Activated T-cell treated with anti-CD3 and anti-CD28 coated beads, Interleukin-2, amount 50 U/mL, for 48 hours (primary cell): ENCODE measurements at places on chromosomes 2 and 18.

GRCh38 chr2:64861452-64862397 lies 127.5 kb upstream of the SLC1A4 start:
- no peak for DNase-seq

- DNase-seq: no peak
Observed at GRCh38 chr2:18787726-18788125, 198.4 kb upstream of the NT5C1B start.

DNA sequence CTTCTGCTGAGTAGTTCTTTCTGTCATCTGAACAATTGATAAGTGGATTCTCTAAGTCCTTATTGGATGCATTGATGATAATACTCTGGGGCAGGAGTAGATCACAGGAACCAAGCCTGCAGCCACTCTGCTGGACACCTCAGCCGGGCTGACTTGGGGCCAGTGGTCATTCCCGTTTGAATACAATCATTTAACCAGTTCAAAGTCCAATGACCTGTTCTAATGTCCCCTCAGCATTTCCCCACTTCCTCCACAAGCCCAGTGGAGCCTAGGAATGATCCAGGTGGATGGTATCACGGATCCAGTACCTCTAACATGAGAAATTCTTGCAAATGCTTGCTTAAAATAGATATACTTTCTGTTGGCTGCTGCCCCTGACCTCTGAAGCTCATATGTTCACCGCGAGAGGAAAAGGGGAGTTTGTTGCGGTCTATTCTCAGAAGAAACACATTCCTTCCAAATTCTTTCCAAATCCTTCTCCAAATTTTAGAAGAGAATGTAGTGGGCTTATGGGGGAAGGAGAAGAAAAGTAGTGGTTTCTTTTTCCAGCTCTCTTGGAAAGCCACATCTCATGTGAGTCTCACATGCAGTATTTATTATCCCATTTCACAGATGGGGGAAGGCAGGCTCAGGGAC lies 170.9 kb downstream of the INHBB start:
- no peak for DNase-seq

DNA sequence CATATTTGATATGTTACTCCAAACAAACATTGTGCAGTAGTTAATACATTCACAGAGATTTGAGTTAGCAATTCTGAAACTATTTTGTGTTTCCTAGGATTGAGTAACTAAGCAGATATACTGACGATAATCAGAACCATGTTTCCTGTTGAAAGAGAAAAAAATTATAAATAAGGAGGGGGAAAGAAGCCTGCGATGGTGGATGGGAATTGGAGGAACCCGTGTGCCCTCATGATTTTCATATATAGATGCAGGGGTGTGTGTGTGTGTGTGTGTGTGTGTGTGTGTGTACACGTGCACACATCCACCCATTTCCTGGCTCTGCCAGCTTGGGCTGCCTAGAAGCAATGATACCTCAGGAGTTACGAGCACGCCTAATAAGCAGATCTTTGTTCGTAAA lies 56.9 kb downstream of the LPIN2 start:
- DNase-seq: no peak

GRCh38 chr2:105403241-105403782 lies 4.5 kb upstream of the FHL2 start:
- no peak for DNase-seq

DNA sequence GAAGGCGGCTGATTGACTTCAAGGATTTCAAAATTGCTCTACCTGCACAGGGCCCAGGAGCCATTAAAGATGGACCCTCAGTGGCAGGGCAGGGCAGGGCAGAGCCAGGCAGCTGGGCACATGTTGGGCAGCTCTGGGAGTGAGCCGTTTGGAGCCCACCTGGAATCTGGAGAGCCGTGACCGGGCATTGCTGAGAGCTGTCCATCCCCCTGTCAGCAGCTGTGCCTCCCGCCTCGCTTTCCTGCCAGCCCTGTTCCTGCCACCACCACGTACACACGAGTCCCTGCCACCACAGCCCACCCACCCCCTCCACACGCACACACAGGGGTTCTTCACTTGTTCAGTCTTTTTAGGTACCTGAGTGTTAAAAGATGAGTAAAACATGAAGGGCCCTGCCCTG lies 22.9 kb downstream of the ATOH8 start:
- DNase-seq: no peak

- DNase-seq: no peak
Observed at GRCh38 chr2:18465979-18466378, 94.5 kb downstream of the RDH14 start.

- no peak for DNase-seq
Observed at GRCh38 chr18:50961974-50962373, 5.9 kb upstream of the ELAC1 start.

- DNase-seq: peak; percentile 28
Observed at GRCh38 chr2:19360966-19361321, 2.5 kb upstream of the OSR1 start.

GRCh38 chr18:73274812-73275621 lies 407.2 kb upstream of the NETO1 start:
- no peak for DNase-seq

- DNase-seq: no peak
Observed at GRCh38 chr2:162967147-162967546, 128.6 kb upstream of the KCNH7 start.

- DNase-seq: no peak
Observed at GRCh38 chr2:69010437-69011194, 2.4 kb upstream of the ANTXR1 start.

- no peak for DNase-seq
Observed at GRCh38 chr2:15751477-15751876, 159.8 kb downstream of the DDX1 start.

DNA sequence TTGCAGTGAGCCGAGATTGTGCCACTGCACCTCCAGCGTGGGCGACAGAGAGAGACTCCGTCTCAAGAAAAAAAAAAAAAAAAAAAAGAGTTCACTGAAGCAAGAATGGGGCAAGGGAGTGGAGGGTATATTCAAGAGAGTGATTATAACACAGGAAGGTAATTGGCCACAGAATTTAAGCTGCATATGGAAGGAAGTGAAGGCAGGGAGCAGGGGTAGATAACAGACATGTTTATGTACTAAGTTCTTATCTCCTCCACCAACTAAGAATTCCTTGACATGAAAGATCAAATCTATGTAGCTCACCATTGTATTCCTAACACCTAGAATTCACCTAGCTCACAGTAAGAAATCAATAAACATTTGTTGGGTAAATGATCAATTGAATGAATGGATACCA lies 37.3 kb downstream of the GKN2 start:
- no peak for DNase-seq

GRCh38 chr2:68216454-68217310 lies 35.6 kb downstream of the PPP3R1 start:
- DNase-seq: no peak

DNA sequence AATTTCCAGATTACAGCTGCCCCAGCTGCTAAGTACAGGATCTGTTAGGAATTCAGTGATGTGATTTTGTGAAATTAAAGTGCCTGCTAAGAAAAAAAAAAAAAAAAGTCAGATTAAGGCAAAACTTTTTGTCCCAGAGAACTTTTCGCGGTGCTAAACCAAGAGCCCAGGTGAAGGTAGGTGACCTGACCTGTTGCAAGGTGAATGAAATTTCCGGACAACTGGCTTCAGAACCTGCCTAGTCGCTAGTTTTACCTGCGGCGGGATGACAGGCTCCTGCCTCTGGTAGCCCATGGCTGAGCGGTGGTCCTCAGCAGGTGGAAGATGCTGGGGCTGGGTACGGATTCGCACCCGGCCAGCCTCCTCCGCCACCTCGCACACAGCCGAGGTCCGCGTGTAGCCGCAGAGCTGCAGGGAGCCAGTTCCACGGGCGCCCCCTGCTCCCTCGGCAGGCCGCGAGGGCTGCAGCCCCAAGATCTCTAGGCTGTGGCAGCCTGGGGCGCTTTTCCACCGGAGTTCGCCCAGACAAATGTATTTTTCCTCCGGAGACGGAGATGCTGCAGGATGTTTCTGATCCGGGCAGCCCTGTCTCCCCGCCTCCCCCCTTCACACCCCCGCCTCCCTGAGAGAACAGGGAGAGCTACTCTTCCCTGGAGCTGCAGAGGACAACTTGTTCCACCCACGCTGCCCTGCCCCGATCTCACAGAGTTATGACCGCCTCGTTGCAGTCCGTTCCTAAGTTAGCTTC lies at the start of gene SLC38A11:
TSS of gene SLC38A11 (minus strand) at position 572 of the 748 bp plus-strand sequence. CDS start at position 294, 278 bp downstream.
- DNase-seq: no peak

DNA sequence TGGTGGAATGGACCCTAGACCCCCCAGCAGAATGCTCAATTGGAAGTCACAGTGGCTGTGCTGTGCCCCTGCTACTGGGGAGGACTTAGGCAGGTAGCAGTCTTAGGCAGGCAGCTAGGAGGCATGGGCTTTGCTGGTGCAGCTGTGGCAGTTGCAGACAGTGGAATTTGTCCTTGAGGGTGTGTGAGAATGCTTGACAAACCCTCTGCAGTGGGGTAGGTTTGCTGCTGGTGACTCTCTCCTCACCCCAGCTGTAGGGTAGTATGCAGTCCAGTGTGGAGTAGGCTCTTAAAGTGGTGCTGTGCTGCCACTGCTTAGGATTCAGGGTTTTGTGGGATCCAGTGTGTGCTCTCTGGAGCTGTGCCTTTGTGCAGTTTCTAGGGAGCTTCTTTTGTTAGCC lies 61.3 kb downstream of the NUP35 start:
- DNase-seq: no peak

DNA sequence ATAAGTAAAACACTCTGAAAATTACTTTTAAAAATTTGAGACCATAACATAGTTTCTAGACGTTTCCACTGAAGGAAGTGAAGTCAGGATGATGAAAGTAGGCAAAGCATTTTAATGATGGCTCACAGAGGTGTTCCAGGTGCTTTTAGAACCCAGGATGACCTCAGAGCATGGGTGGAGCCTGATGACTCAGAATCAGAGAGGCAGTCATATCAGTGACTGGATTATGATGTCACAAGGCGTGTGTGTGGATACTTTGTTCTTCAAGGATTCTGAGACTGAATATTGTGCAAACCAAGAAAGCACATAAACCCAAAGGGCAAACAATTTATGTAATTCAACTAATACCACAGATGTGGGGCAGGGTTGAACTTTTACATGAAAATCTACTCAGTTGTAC lies 208.0 kb upstream of the FBXO11 start:
- peak; percentile 70 for DNase-seq

GRCh38 chr18:12849548-12849947 lies 34.5 kb downstream of the PTPN2 start:
- DNase-seq: no peak

DNA sequence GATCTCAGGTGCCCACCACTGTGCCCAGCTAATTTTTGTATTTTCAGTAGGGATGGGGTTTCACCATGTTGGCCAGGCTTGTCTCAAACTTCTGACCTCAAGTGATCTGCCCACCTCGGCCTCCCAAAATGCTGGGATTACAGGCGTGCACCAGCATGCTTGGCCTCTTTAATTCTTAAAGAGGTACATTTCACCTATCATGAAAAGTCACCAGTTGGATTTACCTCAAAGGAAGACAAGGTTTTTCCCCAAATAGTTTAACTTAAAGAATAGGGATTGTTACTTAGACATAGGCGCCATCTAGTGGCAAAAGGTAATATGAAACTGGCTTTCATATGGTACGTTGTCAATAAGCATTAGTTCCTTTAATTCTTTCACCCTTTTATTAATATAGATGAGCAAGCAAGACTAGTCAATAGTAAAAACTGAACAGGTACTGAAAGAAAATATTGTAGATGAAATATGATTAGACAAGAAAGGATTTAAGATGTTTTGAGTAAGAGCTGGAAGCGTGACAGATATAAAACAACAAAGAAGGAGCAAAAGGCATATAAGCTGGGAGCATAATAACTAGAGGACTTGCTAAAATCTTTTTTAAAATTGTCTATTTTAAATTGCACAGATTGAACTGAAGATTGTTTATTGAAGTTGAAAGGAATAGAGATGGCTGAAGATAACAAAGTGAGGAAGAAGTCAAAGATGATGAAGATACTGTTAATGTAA lies 35.0 kb upstream of the PSMD14 start:
- no peak for DNase-seq

DNA sequence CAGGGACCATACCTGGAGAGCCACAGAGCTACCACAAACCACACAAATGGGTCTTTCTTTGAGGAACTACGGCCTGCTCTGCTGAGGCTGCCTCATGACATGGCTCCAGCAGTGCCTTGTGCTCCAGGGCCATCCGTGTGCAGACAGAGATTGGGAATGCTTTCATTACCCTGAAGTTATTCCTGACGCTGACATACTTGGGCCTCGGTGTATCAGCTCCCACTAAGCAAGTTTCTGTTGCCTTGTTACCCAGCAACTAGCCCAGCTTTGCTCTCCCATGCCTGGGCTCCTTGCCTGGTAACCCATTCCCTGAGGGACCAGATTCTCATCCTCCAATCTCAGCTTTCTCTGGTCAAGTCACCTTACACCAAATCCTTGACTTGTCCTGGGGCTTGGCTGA lies 80.3 kb upstream of the FZD7 start:
- no peak for DNase-seq

DNA sequence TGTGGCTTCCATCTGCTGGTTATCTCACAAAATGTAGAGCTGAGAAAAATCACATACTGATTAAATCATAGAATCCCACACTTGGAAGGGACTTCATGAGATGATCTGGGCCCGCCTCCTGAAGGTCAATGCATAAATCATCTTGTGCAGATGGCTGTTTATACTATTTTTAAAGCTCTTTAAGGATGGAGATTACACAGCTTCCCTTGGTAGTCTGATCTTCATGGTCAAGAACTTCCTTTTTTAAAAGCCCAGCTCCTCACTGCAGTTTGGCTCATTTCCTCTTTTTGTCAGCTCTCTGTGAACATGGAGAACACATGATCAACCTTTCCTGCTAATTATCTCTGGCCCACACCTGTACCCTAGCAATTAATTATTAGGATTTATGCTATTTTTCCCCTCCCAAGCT lies 25.9 kb downstream of the GCG start:
- DNase-seq: no peak

DNA sequence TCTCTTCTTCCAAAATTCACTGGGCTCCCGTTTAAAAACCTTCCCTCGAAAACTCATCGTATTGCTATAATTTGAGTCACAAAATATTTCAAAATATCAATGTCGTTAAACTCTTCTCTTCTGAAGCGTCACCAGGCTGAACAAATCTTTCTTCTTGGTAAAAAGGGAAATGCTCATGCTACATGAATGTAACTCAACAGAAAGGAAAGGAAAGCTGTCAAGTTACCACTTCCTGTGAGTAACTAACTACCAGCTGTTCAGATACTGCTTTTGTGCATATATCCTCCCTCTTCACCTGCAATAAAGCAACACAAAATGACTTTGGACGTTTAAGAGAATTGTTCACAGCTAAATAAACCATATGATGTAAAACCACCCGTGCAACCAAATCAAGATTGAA lies 95.4 kb downstream of the DOCK10 start:
- DNase-seq: no peak

GRCh38 chr2:32947076-32947483 lies 327 bp downstream of the LTBP1 start:
- DNase-seq: peak; percentile 37

- no peak for DNase-seq
Observed at GRCh38 chr2:128292599-128293425, 25.9 kb downstream of the HS6ST1 start.
